ENCODE measurements at places on chromosomes 3 and 15.

DNA sequence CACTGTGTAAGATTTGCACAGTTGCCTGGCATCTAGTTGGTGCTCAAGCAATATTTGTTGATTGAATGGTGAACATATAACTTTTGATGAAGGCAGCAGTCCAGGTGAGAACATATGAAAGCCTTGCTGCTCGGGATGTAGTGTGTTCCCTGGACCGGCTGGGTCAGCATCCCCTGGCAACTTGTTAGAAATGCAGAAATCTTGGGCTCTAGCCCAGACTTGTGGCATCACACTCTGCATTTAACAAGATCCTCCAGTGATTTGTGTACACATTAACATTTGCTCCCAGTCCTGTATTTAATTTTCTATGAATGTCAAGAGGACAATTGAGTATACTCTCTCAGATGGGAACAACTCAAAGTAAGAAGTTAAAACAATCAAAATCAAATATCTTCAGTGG lies 69.0 kb upstream of the SAMMSON start:
- DNase-seq = no peak

DNA sequence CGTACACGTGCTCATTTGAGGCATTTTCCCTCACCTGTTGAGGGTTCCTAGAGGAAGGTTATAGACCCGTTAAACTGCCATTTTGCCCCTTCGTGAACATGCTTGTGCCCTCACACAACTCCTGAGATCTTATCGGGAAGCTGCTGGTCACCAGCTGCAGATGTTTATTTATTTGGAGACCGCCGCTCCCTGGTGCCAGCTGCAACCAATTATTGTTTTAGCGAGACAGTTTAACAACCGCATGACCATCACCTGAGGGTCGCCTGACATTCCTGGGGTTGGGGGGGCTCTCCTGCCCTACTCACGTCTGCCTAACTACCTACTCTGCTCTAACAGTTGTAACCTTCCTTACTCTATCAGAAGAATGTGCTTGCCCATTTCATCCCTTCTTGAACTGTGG lies 292.5 kb downstream of the MCTP2 start:
- no peak for DNase-seq

GRCh38 chr3:172042136-172042662 lies 2.8 kb downstream of the FNDC3B start:
- no peak for DNase-seq

DNA sequence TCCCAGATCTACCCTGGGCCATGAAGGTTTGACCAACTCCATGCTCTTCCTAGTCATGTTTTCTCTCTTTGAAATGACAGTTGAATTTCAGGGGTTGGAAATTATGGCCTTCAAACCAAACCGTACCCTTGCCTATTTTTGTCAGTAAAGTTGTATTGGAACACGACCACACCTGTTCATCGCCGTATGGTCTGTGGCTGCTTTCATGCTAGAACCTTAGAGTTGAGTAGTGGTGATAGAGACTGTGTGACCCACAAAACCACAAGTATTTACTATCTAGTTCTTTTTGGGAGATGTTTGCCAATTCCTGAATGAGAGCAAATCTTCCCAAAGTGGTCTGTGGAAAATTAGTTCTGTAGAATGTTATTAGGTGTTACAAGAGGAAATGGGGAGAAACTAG lies 24.0 kb upstream of the STARD5 start:
- DNase-seq = no peak

DNA sequence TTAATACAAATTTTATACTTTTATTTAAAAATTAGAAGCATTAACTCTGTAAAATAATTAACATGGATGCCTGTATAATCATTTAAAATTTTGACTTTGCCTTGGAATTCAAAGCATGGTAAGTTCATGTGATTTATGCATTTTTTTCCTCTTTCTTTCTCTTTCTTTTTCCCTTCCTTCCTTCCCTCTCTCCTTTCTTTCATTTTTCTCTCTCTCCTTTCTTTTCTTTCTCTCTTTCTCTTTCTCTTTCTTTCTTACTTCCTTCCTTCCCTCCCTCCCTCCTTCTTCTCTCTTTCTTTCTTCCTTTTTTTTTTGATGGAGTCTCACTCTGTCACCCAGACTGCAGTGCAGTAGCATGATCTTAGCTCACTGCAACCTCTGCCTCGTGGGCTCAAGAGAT lies 53.8 kb upstream of the P3H2 start:
- no peak for DNase-seq

GRCh38 chr15:71411538-71412482 lies 296.5 kb downstream of the THSD4 start:
- no peak for DNase-seq

DNA sequence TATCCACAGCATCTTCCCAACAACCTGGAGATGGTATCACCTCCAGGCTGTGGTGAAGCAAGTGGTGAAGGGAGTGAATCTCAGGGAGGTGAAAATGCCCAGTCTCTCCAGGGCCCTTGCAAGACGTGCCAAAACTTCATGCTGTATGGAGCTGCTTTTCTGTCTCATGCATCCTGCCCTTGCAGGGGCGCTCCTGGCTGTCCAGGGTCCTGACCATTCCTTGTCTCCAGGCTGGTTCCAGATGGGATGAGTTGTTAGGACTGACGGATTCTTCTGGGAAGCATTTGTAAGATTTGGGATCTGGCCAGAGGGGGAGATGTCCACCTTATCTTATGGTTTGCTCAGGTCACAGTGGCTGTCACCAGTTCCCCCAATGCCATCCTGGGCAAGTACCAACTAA lies 15.8 kb downstream of the TGM4 start:
- DNase-seq = no peak

GRCh38 chr3:8574040-8574669 lies 70.4 kb downstream of the SSUH2 start:
- DNase-seq = no peak

- no peak for DNase-seq
Observed at GRCh38 chr3:177460047-177460446, 262.8 kb upstream of the TBL1XR1 start.

- no peak for DNase-seq
Observed at GRCh38 chr15:56760186-56760585, 26.9 kb upstream of the ZNF280D start.

DNA sequence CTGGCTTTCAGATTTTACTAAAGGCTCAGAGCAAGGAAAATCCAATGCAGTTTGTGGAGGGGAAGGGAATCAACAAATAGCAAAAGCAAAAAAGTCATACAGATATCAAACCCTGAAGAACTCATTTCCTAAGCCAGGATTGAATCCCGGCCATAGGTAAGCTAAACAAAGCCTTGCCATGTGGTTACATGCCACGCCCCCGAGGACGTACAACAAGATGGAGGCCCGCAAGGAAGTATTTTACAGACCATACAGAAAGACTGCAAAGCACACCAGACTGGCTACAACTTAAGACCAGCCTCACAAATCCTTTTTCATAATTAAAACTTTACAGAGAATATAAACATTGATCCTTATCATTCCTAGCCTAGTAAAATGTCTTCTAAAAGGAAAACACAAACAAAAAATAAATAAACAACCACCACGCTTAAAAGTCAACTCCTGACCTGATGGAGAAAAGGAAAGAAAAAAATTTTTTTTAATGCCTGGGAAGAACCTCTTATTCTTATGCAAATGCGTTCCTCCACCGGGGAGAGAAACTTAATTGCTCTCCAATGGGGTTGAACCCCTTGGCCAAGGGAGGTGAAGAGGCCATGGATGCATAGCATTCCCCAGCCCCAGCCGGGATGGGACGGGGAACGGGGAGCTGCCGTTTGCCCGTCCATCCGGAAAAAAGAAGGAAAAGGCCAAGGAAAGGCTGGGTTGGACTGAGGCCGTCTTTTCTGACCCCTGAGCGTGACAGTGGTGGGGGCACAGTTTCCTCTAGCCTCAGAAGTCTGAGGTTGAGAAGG lies 39.3 kb downstream of the IL1RAP start:
- DNase-seq = no peak

DNA sequence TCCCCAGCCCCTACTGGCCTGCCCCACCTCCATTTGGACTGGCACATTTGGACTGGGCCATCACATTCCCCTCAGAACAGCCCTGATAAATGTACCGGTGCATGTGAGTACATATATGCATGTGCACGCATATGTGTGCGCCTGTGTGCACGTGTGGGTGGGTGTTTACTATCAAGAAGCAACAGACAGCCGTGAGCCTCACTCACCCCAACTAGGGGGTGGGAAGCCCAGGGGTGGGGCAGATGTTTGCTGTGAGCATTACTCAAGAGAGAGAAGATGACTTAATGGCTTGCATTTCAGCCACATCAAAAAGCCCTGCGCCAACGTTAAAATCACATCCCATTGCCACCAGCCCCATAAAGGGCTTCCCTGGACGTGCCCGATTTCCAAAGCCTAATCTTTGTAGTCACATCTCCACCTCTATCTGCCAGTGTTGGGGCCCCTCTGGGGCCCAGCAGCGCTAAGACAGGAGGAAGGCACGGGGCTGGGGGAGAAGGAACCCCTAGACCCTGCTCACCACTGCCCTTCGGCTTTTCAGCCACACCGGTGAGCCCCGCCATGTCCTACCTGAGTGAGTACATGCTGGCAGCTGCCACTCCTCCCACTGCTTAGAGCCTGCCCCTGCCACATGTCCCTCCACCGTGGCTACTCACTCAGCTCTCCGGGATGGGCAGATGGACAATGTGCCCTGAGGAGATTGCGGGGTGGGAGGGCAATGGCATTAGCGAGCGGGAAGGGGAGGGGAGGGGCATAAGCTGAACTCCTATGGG lies 10.9 kb downstream of the ITIH3 start:
- DNase-seq = no peak

- no peak for DNase-seq
Observed at GRCh38 chr15:60237446-60237845, 160.3 kb downstream of the ANXA2 start.

DNA sequence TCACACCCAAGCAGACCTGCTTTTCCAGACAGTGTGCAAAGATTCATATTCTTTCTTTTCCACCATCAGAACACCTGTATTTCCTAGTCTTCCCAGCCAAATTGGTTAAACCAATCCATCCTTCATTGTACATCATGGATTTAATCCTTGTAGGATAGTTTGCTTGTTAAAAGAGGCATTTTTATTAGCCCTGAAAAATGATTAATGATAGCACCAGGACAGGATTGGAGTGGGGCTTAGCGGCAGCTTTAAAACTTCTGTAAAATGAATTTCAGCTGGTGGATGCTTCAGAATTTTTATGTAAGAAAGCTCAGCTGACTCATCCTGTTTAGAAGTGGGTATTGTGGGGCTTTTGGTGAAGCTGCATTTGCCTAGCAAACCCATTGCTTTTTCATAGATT lies 36.1 kb upstream of the ARHGEF26 start:
- DNase-seq = no peak

- no peak for DNase-seq
Observed at GRCh38 chr3:66270701-66271100, 49.9 kb downstream of the SLC25A26 start.

- no peak for DNase-seq
Observed at GRCh38 chr15:58292751-58293175, 139.0 kb upstream of the LIPC start.
